Occipital lobe (tissue), 3 donors: ENCODE measurements at places on chromosomes 12 and 14.

DNA sequence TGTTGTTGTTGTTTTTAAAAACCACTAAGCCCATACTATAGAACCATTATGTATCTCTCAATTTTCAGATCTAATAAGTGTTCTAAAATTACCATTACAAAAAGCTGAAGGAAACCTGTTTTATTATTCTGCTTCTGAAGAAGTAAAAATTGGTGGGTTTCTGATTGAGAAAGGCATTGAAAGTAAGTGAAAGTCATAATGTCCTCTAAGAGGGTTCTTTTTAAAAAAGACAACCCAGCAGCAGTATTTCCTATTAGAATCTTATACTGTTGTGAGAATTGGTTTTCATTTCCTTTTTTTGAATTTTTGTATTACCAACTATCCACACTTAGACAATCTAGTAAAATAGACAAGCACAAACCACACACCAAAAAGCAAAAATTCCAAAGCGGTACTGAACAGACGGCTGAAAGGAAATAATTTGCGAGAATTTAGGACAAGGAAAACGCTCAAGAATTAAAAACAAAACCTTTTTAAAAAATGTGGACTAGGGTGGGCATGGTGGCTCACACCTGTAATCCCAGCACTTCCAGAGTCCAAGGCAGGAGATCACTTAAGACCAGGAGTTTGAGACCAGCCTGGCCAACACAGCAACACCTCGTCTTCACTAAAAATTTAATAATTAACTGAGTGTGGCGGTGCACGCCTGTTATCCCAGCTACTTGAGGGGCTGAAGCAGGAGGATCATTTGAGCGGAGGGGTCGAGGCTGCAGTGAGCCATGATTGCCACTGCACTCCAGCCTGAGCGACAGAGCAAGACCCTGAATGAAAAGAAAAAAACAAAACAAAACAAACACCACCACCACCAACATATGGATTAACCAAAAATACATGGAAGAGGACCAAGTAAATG is 66.7 kb upstream of the AP4S1 start:
- DNase-seq = no peak

DNA sequence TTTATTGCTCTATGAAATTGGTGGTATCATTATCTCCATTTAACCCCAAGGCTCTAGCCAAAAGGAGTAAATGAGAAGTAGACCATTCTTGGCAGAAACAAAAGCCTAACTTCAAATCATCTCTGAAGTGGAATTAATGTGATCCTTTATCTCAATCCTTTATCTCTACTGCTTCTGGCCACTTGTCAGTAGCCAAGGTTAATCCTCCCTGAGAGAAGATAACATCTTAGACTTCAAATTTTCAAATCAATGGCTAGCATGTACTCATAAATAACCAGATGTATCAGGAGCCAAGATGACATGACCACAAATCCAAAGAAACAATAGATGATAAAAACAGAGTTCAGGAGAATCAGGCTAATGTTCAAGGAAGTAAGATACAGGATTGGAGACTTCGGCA is 123.1 kb upstream of the RASSF8 start:
- no peak for DNase-seq

DNA sequence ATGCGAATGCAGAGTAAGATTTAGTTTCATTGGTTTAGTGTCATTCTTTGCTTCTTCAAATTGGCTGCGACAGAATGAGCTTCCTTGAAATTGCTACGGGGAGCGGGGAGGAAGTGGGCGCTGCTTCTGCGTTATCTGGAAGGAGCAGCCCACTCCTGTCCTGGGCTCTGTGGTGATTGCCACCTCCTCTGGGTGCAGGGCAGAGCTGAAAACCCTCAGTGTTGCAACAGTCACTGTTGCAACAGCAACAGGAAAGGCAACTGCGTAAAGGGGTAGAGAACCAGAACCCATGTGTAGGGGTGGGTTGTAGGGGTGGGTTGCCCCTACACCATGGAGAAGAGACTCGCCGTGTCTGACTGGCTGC is 57.7 kb downstream of the MAX start:
- no peak for DNase-seq

GRCh38 chr12:92070864-92071445 is 74.7 kb downstream of the BTG1 start:
- DNase-seq = no peak

GRCh38 chr14:96098309-96098998 is 59.3 kb downstream of the C14orf132 start:
- DNase-seq = peak; percentile 39

DNA sequence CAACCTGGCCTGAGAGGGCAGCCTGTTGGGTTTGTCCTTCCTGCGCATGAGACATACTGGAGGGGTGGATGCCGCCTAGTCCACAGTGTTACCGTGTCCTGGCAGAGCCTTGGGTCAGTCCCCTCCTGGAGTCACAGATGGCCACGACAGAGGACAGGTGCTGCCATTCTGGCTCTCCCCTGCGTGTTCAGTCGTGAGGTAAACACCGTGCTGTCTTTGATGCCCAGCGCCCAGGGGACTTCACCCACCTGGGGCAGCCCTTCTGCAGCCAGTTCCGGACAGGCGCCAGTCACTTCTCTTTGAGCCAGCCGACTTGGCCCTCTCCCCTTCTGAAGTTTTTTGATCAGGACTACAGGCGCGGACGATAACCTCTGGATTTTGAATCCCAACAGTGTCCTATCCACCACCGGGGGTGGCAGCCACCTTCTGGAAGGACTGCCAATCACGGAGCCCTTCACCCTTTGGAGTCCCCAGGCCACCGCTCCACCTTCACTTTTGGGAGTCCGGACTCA is 933.0 kb downstream of the DIO2 start:
- no peak for DNase-seq

DNA sequence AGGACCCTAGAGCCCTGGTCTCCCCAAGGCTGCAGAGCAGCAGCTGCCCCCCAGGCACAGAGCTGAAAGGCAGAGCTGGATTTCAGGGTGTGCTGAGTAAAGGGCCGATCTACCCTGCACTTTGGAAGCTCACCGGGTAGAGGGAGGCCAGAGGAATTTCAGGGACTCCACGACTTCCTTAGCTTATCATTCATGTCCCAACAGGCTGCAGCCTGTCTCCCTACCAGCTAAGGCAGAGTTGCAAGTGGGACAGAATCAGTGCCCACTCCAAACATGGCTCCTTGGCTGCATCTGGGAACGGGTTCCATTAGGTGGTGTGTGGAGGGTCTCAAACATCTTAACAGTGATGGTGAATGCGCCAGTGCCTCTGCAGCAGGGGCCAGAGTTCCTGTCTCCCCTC is 27.5 kb downstream of the MMAB start:
- DNase-seq = no peak

DNA sequence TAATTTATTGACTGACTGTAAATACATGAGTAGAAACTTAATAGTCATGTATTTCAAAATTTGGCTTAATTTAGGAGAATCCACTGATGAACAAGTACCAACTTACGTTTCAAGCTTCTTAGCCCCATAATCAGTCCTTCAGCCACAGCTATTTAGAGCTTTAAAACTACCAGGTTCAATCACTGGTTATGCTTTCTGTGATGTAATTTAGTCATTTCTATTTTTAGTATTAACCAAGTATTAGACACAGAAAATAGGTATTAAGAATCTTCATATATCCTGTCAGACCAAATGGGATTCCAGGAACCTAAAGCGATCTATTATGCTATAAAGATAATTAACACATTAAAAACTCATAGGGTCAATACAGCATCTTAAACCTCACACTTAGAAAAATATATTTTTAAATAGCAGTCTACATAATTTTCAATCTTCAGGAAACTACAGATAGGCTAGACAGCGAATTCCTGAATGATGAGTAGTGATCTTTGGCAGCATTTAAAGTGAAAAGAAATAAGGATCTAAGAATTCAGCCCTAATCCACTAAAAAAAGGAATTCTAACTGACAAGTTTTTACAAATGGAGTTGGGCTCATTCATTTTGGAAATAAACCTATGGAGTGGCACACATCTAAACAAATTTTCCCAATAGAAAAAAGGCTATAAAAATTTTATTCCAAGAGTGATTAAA is 51.5 kb downstream of the ZC3H14 start:
- DNase-seq = no peak
